ENCODE measurements at places on chromosomes 12 and 14.

GRCh38 chr12:77648716-77649115 lies 182.0 kb upstream of the NAV3 start:
- no peak for DNase-seq

GRCh38 chr14:90560558-90560957 lies 163.7 kb downstream of the CALM1 start:
- no peak for DNase-seq

DNA sequence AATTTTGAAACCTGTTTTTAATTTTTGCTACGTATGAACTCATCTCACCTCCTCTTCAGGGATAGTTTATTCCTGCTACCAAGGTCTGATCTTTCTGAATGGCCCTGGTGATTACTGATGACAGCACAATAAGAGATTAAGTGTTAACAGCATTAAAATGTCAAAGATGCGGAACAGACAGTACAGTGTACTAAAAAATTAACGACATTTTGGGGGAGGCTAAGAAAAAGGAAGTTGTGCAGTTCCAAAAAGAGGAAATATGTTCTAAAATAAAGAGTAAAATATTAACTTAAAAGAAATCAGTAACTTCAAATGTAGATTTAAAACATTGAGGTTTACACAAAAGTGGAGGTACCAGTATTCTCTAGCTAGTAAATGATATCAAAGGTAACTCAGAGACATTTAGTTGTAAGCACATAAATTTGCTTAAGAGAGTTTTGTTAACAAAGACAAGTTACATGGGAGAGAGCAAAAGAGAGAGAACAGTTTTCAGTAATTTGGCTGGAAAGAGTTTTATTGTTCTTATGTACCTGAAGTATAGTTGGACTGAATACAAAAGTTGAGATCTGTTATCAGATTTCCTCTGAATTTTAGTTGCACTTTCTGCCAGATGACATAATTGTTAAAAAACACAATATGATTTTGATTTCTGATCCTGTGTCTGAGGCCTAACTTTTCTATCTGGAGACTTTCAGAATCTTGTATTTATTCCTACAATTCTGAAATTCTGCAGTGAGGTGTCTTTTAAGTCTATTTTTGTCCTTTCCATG lies 4.2 kb upstream of the CLECL1 start:
- DNase-seq: no peak

GRCh38 chr14:50049703-50050570 lies 66.4 kb downstream of the VCPKMT start:
- DNase-seq: no peak

DNA sequence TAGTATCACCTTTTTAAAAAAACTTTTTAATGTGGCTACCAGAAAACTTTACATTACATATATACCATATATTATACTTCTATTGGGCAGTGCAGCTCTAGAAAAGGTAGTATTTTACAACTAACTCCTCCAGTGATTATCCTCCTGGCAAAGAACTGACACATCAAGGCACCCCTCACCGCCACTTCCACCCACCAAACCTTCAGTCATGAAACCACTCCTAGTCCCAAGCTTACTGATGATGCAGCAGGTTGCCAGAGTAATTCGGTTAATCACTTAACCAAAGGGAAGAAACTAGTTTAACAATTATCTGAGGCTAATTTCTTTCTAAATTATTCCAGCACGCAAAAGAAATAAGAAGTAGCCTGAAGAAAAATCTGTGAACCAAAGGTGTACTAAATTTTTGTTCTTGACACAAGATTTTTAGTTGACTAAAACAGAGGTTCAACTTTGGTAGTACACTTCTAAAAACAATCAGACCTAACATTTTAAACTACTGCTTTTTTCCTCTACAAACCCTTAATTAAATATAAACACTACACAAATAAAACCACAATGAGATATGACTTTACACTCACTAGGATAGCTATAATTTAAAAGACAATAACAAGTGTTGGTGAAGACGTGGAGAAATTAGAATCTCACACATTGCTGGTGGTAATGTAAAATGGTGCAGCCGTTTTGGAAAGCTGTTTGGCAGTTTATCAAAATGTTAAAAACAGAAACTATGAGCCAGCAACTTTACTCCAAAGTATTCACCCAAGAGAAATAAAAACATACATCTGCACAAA lies 16.7 kb downstream of the SPPL3 start:
- DNase-seq: peak; percentile 64

- DNase-seq: peak; percentile 48
Measured at GRCh38 chr14:52033101-52033642, 35.7 kb downstream of the NID2 start.

DNA sequence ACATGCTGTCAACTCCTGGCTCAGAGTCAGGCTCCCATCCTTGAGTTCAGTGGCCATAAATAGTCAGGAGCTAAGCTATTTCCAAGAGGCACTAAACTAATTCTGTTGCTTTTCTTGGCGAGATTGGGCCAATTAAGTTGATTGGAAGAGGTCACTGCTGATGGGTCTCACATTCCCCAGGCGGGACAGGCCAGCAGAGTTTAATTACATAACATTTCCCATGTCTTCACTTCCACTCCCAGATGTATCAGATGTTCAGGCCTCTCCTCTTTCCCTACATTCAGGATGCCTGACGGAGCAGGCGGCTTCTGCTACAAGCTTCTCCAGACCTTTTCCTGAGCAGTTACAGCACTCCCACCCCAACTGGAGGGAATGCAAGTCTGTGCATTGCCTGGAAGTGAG lies 5.3 kb downstream of the NTF3 start:
- no peak for DNase-seq

DNA sequence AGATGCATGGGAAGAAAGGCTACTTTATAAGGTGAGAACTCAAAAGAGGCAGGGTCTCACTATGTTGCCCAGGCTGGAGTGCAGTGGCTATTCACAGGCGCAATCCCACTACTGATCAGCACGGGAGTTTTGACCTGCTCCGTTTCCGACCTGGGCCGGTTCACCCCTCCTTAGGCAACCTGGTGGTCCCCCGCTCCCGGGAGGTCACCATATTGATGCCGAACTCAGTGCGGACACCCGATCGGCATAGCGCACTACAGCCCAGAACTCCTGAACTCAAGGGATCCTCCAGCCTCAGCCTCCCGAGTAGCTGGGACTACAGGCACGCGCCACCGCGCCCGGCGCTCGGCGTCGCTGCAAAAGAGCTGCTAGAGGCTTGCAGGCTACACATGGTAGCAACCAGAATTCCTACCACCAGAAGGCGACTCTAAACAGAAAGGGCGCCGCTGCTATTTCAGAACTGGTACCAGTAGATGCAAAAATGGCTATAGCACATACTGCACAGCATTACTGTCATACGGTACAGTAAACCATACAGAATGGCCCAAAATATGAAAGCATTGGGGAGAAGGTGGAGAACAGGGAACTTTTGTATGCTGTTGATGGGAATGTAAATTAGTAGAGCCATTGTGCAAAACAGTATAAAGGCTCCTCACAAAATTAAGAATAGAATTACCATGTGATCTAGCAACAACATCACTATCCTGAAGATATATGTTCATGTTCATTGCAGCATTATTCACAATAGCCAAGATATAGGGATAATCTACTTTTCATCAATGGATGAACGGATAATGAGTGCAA lies 1.2 kb upstream of the NEMF start:
- peak; percentile 79 for DNase-seq

GRCh38 chr12:72406111-72406510 lies 133.9 kb downstream of the TRHDE start:
- DNase-seq: no peak

DNA sequence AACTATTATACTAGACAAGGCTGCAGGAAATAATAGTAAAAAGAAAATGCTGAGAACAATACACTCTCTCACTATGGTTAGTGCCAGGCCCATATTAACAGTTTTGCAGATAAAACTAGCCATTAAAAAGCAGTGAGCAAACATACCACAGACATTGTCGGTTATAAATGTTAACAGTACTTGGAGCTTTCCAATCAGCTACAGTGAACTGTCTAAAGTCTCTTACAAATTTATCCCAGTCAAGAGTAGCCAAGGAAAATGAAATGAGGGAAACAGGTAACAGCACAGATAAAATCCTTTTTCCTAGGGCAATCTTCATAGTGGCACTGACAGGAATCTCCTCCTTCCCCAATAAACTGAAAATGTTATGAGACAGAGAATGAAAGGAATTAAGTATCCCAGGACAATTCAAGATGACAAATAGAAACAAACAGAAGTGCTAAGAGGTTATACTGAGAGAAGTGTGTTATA lies 30.8 kb downstream of the PAWR start:
- DNase-seq: peak; percentile 40

DNA sequence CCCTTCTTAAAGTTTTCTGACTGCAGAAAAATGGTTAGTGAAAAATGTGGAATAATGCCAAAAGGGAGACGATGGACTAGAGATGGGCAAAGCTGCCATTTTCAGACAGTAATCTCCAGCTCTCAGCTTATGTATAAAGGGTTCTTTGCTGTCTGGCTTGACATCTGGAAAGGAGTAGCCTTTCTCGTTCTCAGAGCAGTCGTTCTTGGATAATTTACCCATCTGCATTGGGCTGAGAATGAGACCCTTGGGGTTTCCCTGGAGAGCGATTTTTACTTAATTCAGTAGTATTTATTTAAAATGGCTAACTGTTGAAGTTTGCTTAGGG lies 1.2 kb downstream of the NUDT4 start:
- no peak for DNase-seq

- DNase-seq: no peak
Measured at GRCh38 chr12:110848314-110848923, 1.6 kb downstream of the CCDC63 start.

DNA sequence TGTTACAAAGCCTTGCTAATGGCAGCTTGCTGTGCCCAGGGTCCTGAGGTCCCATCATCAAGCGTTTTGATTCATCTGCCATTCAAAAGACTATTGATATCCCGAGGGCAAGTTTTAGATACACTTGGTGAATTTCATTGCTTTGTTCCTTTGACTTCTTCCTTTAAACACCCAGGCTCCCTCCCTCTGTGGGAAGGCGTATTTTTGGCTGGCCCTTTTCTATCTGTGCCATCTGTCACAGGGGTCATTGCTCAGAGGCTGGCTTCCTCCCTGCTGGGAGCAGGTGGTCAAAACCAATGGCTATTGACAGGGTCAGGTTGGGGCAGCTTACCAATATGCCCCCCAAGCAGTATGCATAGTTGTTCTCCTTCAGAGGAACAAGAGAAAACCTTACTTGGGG lies 40.0 kb downstream of the SCN8A start:
- DNase-seq: no peak

GRCh38 chr14:32939254-32940065 lies 781 bp downstream of the NPAS3 start:
- DNase-seq: peak; percentile 26

- no peak for DNase-seq
Measured at GRCh38 chr14:100283984-100284881, 22.0 kb downstream of the SLC25A29 start.

DNA sequence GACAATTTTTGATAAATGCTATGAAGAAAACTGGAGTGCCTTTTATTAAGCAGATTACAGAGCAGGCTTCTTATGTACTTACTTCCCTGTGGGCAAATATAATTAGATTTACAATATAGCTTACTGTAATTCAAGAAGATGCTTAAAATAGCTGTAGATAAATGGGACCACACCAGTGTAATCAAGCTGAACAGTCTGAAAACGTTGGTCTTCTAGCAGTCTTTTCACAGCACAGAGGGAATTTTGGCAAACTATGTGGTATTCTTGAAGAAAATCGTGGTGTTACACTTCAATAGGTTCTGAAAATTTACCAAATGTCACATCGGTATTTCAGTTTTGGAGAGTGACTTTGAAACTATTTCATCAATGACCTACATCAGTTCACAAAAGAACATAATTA lies 47.7 kb downstream of the SLC16A7 start:
- peak; percentile 57 for DNase-seq

DNA sequence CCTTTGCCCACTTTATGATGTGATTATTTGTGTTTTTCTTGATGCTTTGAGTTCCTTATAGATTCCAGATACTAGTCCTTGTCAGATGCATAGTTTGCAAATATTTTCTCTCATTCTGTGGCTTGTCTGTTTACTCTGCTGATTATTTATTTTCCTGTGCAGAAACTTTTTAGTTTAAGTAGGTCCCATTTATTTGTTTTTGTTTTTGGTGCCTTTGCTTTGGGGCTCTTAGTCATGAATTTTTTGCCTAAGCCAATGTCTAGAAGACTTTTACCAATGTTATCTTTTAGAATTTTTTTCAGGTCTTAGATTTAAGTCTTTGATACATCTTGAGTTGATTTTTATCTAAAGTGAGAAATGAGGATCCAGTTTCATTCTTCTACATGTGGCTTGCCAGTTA lies 667.3 kb downstream of the SLC16A7 start:
- no peak for DNase-seq

- DNase-seq: peak; percentile 58
Measured at GRCh38 chr14:95185033-95185766, 27.9 kb upstream of the DICER1 start.

- no peak for DNase-seq
Measured at GRCh38 chr12:34352098-34352497, 329.8 kb downstream of the ALG10 start.

- no peak for DNase-seq
Measured at GRCh38 chr12:106179086-106179485, 40.3 kb upstream of the NUAK1 start.

DNA sequence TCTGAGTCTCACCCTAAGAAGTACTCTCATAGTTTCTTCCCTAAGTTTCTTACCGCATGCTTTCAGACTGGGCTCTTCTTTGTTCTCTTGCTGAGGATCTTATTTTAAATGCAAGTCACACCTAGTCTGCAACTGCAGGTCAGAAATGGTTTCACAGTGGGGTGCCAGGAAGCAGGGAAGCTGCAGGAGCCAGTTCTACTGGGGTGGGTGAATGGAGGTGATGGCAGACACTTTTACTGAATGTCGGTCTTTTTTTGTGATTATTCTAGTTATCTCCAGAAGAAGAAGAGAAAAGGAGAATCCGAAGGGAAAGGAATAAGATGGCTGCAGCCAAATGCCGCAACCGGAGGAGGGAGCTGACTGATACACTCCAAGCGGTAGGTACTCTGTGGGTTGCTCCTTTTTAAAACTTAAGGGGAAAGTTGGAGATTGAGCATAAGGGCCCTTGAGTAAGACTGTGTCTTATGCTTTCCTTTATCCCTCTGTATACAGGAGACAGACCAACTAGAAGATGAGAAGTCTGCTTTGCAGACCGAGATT lies 1.7 kb downstream of the FOS start:
- DNase-seq: no peak

DNA sequence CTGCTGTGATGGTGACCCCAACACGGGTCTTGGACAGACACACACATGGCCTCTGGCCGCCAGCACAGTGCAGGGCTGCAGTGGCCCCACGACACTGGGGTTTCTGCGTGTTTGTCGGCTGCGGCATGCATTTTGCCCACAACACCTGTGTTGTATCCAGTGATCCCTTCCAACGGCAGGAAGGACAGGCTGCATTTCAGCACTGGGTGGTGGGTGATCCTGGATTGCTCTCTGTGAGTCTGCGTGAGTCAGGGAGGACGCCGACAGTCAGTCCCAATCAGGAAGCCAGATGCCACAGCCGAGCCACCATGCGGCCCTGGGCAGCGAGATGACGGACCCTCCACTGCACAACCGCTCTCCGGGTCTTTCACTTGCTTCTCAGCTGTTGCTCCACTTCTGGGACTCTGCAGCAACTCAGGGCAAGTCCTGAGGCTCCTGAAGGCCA lies 20.6 kb downstream of the LRTM2 start:
- no peak for DNase-seq
